WTC11 (cell line): ENCODE measurements at places on chromosomes 2 and 18.

- no peak for DNase-seq
Measured at GRCh38 chr2:157093666-157094065, 163.8 kb upstream of the GALNT5 start.

GRCh38 chr2:221060376-221060775, 511.7 kb downstream of the EPHA4 start:
- no peak for DNase-seq

DNA sequence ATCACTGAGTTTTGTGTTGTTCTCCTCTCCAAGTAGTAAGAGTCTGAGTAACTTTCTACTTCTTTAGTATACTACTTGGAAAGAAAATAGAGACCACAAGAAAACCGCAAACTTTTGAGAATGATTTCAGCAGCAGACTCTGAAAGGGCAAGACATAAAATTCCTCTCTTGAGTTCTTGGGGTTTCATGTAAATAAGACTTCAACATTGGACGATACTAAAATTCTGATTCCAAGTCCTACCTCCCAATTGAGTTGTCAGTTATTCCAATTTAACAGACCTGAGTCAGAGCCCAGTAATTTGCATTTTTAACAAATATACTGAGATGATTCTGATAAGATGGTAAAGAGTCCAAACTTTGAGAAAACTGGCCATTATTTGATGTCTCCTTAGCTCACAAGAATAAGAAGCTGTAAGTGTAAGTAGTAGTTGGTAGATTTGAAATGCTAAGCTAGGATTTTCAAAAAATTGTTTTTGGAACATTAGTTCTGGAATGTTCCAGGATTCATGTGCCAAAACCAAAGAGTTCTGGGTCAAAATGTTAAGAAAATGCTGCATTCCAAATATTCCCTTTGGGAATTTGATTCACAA, 261.6 kb upstream of the SPOPL start:
- no peak for DNase-seq

DNA sequence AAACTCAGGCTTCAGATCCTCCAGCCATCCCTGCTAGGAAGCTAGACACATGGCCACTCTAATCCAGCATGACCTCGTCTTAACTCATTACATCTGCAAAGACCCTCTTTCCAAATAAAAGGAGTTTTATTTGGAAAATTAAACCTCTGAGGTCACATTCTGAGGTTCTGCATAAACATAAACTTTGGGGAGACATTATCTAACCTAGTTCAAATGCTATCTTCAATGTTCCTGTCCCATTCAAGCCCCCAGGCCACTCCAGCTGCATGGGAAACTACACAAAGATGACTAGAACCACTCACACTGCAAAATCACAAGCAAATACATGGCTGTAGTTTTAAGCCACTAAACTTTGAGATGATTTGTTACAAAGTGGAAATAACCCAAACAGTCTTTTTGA, 99.0 kb upstream of the RNF152 start:
- DNase-seq = no peak

DNA sequence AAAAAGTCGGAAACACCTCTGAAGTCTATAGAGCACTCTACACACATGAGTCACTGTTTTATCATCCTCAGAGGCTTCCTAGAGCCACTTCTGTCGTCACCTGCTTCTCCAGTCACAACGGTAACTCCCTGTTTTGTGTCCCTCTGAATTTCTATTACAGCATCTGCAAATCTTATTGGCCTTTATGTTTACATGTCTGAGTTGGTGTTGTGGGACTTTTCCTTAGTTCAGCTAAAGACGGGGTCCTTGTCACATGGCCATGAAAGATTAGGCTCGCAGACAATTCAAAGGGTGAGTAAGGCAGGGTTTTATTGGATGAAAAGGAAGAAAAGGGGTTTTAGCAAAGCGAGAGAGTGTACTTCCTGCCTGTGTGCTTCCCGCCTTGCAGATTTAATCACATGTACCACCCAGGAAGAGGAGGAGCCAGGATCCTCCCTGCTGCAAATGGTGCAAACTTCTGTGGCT, 185.6 kb downstream of the LPIN1 start:
- no peak for DNase-seq

GRCh38 chr2:179344970-179345369, 80.3 kb upstream of the SESTD1 start:
- DNase-seq = no peak

- no peak for DNase-seq
Measured at GRCh38 chr2:137828624-137829023, 135.6 kb upstream of the HNMT start.

DNA sequence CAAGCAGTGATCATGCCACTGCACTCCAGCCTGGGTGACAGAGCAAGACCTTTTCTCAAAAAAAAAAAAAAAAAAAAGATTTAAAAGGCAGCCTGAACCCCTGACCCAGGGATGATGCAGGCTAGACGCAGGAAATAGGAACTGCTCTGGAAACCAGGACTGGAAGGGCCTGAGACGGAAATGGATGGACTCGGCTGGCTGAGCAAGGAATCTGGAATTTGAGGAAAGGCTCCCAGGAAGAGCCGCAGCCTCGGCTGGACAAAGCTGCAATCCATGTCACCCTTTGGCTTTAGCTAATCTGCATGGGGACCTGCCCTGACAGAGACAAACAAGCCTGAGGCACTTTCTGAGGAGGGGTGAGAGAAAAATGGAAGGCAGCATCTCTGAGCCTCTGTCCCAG, 55.0 kb upstream of the DAPL1 start:
- DNase-seq = no peak

DNA sequence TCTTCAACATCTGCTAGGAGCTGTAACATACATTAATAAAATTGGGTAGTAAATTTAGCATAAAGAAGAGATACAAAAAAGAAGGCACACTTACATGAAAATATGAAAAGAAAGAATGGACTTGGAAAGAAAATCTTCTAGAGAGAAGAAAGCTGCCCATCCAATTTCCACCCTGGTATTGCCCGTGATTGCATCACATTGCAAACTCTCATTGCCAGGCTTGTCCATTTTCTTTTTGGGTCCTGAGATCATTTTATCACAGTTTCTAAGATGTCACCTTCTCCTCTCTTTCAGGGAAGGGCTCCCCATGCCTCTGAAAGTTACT, 321.5 kb downstream of the RND3 start:
- DNase-seq = no peak

DNA sequence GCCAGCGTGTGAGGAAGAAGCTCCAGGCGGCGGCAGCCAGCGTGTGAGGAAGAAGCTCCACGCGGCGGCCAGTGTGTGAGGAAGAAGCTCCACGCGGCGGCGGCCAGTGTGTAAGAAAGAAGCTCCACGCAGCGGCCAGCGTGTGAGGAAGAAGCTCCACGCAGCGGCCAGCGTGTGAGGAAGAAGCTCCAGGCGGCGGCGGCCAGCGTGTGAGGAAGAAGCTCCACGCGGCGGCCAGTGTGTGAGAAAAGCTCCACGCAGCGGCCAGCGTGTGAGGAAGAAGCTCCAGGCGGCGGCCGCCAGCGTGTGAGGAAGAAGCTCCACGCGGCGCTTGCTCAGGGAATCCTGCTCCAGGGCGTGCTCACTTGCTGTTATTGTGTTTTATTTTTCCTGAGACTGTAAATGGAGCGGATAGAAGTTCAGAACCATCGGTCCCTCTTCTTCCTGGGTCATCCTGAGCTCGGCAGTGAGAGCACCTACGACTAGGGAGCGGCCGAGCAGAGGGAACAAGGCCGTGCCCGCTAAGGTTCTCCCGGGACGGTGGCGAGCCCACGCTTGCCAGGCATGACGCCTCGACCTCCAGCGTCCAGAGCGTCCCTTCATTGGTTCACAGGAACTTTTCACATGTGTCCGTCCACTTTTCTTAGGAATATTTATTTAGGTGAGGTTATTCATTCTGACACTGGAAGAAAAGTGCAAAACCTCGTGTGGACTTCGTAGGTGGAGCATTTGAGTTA, 94.2 kb downstream of the TMEM18 start:
- no peak for DNase-seq

DNA sequence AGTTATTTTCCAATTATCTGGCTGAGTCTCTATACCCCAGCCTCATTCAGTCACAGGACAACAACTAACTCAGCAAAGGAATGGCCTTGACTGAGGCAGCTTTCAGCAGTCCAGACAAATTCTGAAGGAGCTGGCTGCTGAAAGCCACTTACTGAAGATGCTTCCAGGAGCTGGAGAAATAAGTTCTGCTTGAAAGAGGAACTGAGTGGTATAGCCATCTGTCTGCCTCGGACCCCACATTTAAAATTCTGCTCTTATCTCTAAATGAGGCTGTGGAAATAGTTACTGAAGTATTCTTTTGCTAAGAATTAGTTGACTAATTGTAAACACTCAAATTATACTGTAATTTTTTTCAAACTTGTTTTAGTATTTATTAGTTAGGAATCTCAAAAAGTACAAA, 9.1 kb upstream of the GPD2 start:
- DNase-seq = no peak

DNA sequence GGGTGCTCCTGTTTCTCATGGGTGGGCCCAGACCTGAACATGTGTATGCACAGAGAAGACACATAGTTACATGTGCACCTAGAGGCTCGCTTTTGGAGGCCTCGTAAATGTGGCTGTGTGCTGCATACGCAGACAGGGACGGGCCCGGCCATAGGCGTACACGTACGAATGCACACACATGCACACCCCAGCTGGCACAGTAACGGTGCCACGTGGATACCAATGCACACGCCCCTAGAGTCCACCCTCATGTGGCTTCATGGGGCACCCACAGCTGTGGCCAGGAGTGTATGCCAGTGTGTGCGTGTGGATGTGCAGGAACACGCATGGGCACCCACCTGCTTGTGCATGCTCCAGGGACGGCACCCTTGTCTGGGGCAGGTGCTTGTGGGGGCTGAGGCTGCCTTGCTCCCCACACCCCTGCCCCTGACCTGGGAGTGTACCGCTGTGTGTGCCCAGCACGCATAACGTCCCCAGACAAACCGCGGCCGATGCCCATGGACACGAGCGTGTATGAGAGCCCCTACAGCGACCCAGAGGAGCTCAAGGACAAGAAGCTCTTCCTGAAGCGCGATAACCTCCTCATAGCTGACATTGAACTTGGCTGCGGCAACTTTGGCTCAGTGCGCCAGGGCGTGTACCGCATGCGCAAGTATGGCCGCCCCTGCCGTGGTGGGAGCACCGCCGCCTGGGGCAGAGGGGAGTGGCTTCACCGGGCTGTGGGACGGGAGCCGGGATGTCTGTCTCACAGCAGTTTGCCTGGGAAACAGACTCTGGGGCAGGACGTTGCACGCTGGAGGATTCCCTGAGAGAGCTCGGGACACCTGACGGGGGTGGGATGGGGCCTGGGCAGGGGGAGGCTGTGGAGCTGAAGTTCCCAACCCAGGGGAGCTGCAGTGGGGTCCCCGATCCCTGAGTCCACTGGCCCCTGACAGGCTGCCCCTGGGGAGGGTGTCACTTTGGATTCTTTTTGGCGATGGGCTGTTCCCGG, 21.0 kb downstream of the ZAP70 start:
- no peak for DNase-seq

GRCh38 chr18:63980027-63980426, 10.1 kb downstream of the SERPINB8 start:
- DNase-seq = no peak

GRCh38 chr2:3301001-3301400, 76.6 kb downstream of the EIPR1 start:
- no peak for DNase-seq

DNA sequence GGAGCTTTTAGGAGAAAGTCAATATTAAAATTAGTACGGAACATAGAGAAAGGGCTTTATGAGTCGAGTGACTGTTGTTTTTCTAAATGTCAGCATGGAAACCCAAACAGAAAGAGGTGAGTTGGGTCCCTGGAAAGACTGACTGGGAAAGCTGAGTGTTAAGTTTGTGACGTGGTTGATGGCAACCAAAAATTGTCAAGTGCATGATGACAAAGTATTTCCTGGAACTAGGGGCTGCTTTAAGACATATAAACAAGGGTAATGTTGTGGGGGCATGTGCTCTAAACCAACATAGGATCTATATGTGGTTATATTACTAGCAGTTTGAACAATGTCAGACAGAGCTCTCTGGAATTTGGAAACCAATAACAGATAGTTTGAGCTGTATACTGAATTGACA, 50.9 kb upstream of the GPD2 start:
- no peak for DNase-seq

GRCh38 chr2:73963385-73964120, 21.2 kb upstream of the TET3 start:
- no peak for DNase-seq

GRCh38 chr2:173290518-173290917, 64.2 kb upstream of the CDCA7 start:
- DNase-seq = no peak

- DNase-seq = no peak
Measured at GRCh38 chr18:41887100-41887499, 67.9 kb upstream of the PIK3C3 start.

GRCh38 chr2:70371753-70372152, 69.9 kb upstream of the FAM136A start:
- DNase-seq = no peak
